Stimulated activated CD8-positive, alpha-beta memory T cell treated with anti-CD3 and anti-CD28 coated beads, Interleukin-2, amount 100 ng/mL, for 1 hour (primary cell): ENCODE measurements at places on chromosomes 12 and 14.

DNA sequence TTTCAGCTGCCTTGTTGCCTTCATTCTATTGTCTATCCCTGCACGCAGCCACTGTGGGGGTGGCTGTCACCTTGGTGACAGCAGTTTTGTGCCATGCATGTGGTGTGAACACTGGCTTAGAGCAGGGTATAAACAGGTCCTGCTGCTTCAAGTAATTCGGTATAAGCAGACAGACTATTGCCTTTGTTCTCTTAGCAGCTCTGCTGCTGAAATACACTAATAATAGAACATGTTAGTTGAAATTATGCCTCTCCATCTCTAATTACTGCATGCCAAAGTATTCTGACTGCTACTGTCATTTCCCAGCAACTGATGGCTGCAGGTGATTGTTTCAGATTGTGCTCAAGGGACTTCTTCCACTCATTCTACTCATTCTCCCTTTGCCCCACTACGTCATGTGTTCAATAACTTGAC lies 34.6 kb downstream of the PTPRO start:
- no peak for DNase-seq

GRCh38 chr12:50403001-50403440 lies 2.3 kb downstream of the LARP4 start:
- no peak for DNase-seq

DNA sequence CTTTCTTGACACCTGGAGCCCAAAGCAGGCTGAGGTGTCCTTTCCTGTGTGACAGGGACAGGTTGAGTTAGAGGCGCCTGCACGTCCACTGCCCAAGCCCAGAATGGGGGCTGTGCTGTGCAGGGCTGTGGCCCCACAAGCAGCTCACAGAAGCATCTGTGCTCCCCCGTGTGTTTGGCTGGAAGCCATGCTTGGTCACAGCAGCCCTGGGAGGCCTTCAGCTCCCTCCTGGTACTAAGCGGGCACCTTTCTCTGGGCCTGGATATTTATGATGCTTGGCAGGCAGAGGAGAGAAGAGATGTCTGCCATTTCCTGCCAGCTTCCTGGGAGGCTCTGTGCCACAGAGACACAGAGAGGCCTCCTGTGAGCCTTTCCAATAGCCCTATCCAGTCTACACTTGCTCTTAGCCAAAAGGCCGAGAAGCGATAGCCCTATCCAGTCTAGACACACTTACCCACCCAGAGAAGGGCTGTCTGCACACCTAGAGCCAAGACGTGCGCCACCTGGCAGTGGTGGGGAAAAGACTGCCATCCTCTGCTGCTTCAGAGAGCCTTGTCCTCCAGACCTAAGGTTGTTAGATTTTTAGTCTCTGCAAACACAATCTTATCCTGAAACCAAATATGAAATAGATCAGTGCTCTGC lies 117.4 kb downstream of the GCH1 start:
- DNase-seq = no peak

GRCh38 chr14:105087308-105087962 lies 22.2 kb upstream of the GPR132 start:
- DNase-seq = no peak

GRCh38 chr12:46472893-46473633 lies 100.5 kb upstream of the SLC38A2 start:
- no peak for DNase-seq

DNA sequence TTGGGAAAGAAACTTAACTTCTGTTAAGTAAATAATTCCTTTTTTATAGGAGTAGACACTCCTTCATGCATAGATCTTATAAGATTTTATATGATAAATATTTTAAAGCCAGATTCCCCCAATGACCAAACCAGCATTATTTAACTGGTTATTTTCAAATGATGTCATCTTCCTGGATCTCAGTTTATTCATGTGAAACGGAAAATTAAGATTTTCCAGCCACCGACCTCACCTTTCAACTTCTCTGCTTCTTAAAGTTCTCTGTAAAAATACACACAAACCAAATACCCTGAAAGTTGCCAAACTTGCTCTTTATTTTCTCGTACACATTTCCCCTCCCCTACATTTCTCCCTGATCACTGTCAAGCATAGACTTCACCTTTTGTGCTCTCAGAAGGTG lies 364.2 kb downstream of the GALC start:
- no peak for DNase-seq

DNA sequence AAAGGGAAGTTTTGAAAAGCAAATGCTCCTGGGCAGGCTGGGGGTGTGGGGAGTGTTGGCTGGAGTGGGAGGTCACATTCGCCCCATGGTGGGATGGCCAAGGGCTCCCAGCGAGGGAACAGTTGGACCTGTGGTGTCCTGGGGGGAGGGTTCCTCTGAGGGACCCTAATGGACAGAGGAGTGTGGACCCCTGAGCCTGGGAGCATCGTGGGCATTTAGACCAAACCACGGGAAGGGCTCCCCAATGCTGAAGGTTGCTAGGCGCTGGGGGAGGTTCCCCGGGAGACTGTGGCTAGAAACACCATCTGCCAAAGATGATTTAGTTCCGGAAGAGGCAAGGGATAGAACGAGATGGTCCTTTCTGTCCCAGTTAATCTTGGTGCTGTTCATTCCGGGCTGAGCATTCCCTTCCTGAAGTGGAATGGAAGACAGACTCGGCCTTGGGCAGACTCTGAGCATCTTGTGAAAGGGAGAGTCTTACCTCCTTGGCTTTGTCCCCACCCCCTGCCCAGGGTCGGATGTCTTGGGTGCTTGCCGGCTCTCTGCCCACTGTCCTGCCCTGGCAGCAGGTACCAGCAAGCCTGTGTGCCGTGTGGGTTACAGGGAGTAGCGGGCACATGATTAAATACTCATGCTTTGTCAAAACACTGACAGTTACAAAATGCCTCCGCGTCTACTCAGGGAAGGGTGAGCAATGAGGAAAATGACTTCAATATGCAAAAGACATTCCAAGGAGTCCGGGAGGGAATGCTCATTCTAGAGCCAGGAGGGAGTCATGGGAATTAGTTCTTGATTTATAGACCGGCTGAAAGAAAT lies 215.9 kb downstream of the CACNA1C start:
- no peak for DNase-seq

DNA sequence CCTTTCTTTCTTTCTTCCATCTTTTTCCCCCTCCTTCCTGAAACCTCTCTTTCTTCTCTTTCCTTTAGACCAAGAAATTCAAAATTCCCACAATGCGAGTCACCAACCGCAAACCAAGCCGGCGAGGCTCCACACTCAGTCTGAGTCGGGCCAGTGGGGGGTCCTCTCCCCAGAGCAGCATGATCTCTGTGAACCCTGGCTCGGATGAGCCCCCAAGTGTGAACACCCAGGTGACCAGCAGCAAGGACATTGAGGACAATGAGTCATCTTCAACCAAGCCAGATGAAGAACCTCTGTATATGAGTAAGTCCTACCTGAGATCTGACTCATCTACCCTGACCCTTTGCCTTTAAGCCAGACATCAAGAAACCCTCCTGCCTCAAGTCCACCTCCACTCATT lies 88.6 kb upstream of the TMEM233 start:
- no peak for DNase-seq

- DNase-seq = no peak
These were observed 166.0 kb downstream of the RPS29 start for GRCh38 chr14:49420201-49420600.

- no peak for DNase-seq
These were observed 31.8 kb downstream of the ISCA2 start for GRCh38 chr14:74525361-74525851.

- no peak for DNase-seq
These were observed 220.6 kb downstream of the GXYLT1 start for GRCh38 chr12:41924111-41924510.

- no peak for DNase-seq
These were observed 458.3 kb downstream of the ETNK1 start for GRCh38 chr12:23083267-23083666.

DNA sequence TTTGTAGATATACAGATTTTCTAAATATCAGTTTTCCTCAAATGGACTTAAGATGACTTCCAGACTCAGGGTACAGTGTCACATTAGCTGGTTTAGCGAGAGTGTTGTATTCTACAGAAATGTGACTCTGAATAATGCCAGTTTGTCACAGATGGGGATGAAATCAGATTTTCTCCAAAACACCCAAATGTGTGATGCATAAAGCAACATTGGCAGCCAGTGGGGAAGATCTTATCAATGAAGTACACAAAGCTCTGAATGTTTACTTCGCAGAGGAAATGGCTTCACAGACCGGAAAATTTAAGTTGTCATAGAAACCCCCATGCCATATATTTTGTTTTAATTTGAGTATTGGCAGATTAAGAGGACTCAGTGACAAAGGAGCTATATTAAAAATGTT lies 29.9 kb downstream of the ANO4 start:
- no peak for DNase-seq

- no peak for DNase-seq
These were observed 699 bp upstream of the CD69 start for GRCh38 chr12:9761419-9761781.

DNA sequence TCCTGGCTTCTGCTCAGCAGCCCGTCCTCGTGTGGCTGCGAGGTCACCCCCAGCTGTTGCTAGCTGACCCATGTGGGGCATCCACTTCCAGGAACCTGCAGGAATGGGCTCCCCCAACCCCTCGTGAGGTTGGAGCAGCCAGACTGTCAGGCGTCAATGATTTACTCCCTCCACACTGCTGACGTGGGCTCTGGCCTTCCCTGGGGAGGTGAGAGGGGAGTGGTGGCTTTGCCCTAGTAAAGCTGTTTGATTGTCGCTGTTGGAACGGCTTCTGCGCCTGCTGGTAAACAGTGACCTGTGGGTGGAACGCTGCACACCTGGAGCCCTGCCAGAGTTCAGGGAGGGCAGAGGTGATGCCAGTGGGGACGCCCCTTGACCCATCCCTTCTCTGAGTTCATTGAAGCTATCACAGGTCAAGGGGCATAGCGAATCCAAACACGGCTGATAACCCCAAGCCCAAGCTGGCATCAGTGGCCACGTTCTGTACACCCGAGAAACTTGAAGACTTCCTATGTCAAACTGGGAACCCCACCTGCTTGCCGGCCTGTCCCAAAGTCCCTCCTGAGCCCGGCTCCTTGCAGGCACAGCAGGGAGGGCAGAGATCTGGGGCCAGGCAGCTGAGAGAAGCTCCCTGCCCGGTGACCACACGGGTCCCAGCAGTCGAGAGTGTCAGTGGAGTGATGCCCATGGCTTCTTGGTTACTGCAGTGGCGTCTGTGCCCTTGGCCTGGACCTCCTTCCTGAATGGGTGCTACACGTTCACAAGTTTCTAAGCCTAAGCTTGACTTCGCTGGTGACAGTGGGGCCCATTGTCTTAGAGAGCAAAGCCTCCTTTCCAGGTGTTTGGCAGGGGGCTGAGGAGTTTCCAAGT lies 2.7 kb downstream of the ASPG start:
- no peak for DNase-seq

DNA sequence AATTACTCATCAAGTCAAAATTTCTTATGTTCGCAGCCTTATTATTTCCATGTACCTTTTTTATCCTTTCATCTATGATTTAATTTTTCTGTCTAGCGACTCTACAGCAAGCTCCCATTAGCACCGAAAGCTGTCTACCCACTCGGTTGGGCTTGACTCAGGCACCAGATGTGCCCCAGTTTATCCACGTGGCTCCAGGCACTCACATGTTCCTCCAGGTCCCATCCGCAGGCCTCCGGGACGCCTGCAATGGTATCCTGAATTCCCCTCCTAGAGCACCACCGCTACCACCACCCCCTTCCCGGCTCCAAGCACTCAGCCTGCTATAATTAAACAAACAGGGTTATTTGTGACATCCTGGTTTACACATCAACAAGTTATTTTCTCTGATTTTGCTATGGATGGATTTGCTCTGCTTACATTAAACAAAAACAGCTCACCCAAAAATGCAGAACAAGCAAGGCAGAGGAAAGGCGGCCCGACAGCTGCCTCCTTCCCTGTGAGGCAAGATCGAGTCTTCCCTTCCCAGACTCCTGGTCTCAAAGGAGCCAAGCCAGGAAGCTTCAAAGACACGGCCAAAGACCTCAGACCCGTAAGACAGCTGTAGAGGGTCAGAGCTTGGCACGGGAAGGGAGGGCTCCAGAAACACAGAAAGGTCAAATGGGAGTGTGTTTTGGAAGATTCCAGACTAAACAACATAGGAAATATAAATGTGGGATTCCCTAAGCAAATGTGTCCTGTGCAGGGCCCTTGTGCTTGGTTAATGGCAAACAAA lies 253.8 kb downstream of the TTC8 start:
- no peak for DNase-seq

GRCh38 chr12:2941524-2941923 lies 17.7 kb upstream of the TEAD4 start:
- DNase-seq = no peak

DNA sequence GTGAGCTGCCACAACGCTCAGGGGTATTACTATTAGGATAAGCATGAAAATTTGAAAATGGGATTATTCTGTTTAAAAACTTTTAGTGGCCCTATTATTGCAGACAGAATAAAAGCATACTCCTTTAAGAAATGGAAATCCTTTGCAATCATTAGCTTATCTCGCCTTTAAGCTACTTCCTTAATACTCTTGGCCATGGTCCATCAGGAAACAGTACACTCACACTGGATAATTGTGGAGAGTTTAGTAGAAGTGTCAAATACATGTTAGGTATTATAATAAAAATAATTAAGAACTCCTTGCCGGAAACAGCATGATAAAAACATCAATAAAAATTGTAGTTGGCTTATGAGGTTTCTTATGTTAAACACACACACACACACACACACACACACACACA lies 100.4 kb upstream of the PPFIA2 start:
- DNase-seq = no peak

- no peak for DNase-seq
These were observed 398.9 kb downstream of the EGLN3 start for GRCh38 chr14:33551963-33552362.

DNA sequence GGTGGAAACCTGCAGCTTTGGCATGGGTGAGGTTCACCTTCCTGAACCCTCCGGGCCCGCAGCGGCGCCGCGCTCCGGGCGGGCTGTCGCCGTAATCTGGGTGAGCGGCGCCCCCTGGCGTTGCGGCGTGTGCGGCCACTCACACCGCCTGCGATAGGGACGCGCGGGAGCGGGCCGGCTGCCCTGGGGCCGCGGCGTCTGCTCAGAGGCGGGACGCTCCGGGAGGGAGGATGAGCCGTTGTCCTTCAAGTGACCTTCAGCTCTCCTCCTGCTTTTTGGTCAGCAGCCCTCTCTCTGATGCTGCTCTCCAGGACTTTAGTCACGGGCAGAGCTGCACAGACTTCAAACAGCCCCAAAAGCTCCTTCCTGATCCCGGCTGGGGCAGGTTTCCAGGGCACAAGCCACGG lies 211.7 kb upstream of the FKBP4 start:
- DNase-seq = no peak
